Progenitor cell of endocrine pancreas (in vitro differentiated cells): ENCODE measurements at places on chromosomes 1 and 21.

DNA sequence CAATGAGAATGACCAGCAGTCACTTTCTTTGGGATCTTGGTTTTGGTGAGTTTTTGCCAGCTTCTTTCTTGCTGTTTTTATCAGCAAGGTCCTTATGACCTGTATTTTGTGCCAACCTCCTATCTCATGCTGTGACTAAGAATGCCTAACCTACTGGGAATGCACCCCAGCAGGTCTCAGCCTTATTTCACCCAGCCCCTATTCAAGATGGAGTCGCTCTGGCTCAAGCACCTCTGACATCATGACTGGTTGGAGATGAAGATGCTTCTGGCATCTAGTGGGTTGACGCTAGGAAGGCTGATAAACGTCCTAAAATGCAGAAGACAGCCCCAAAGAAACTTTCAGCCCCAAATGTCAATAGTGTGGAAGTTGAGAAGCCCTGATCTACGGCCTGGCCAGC, 33.6 kb upstream of the NHLH2 start:
- DNase-seq, result no peak

DNA sequence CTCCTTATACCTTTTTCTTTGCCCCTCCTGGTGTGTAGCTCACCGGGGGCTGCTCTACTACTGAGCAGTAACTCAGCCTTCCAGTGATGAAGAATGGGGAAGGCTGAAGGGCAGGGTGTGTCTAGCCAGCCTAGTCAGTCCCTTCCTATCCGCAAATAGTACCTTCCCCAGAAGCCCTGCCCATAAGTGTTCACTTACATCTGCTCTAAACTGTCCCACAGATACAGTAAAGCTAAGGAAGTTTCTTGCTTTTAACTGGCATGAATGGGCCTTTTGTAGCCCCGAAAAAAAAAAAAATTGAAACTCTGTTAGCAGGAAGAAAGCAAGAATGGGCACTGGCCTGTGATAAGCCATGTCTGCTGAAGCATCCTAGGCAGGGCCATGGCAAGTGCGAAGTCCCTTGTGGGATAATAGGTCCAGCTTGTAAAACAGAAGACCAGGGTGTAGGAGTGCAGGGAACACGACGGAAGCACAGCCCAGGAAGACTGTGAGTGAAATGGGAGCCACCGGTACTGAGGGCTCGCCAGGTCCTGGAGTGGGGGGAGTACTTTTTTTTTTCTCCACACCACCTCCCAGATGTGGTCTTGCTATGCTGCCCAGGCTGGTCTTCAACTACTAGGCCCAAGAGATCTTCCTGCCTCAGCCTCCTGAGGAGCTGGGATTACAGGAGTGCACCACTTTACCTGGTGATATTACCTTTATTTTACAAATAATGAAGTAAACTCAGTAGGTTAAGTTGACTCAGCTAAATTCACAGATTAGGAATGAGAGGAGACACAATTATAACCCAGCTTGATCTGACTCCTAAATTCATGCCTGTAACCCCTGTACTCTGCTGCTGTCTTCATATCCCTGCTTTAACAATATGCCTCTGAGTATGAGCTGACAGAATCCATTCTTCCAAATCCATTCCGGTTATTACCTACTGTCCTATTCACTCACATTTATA, 347.5 kb downstream of the SMYD3 start:
- DNase-seq, result no peak

GRCh38 chr1:198909973-198910372, 271.1 kb downstream of the PTPRC start:
- no peak for DNase-seq

DNA sequence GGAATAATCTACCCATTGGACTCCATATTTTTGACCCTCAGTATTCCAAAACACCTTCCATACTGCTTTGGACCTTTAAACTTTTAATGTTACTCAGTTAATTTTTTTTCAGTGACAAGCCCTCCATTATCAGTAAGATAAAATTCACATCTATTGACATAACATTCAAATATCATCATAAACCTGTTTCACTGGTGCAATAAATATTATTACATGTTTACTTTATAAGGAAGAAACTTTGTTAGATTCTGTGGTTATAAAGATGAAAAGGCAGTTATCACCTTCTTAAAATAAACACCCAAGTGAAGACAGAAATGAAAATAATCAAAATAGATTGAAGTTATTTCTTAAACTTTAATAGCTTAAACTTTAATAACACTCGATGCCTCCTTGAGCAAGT, 758.5 kb upstream of the ADGRL2 start:
- DNase-seq, result no peak

DNA sequence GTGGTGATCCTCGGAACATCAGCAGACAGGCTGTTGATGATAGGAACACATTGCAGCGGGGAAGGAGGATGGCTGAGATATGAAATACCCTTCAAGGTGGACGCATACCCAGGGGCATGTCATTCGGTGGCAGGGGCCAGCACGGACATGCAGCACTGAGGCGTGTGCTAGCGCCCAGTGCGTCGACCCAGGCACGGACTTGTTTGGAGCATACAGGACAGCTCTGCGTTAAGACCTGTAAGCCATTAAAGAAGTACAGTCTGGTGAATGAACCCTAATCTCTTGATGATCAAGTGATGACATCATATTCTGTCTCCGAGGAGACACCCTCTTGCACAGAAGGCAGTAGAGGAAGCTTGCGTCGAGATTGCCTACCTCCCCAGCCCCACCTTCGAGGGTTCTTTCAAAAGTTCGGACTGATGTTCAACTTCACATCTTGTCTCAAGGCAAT, 63.6 kb upstream of the KIF26B start:
- DNase-seq, result no peak

DNA sequence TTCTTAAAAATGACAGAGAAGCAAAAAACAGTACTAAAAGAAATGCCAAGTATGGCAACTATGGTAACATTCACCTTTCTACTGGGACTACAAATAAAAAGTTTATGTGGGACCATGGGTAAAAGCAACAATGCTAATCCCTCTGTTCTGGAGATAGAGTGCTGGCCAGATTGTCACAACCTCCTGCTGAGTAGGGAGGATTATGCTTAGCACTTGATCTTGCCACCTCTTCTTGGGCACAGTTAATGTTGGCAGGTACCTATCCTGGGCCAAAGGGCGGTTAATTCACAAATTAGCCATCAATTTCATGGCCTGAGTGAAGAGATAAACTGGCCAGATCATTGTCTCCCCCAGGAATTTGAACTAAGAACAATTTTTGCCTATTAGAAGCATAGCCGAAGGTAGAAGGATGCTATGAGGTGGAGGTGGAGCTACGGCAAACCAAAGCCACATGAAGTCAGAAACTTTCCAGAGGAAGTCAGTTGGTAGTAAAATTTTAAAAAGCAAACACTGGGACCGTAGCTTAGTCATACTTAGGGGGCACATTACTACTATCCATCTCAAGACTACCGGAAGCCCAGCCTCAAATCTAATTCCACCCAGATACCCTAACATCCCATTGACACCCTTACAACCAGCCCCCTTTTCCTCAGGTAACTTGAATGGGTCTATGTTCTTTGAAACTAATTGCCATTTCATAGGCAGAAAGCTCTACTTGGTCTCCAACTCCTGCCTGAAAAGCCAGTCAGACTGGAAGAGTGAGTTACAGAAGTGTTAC, 2.7 kb downstream of the SCYL3 start:
- no peak for DNase-seq

DNA sequence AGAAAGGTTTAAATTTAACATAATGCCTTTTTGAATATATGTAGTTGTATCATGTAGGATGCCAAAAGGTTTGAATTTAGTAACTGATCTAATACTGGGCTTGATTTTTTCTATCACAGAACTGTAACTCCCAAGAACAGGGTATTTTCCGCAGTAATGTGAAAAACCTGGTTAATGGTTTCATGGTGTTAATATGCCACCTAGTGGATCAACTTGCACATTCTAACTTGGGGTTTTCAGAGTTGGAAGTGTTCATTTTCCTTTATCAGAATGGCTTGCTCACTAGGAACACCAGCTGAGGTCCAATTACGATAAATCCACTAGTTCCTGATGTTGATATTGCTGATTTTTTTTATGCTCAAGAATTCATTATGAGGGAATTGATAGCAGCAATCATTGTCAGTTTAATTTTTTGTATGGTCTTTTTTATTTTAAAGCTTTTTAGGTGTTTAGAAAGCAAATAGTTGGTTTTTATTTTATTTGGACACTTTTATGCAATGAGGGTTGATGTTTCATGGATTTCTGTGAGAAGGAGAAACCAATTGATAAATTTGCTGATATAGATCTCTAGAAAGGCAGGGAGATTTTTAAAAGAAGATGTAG, 157.2 kb downstream of the PLA2G4A start:
- no peak for DNase-seq

DNA sequence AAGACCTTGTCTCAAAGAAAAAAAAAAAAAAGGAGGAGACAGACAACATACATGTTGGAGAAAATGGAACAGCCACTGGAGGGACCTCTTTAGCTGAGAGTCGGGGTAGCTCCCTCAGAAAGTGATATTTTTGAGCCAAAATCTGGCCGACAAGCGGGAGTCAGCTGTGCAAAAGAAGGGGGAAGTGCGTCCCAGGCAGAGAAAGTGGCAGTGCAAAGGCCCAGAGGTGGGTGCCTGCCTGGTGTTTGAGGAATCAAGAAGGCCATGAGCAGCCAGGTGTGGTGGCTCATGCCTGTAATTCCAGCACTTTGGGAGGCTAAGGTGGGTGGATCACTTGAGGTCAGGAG, 6.1 kb upstream of the CROCC start:
- DNase-seq, result no peak

DNA sequence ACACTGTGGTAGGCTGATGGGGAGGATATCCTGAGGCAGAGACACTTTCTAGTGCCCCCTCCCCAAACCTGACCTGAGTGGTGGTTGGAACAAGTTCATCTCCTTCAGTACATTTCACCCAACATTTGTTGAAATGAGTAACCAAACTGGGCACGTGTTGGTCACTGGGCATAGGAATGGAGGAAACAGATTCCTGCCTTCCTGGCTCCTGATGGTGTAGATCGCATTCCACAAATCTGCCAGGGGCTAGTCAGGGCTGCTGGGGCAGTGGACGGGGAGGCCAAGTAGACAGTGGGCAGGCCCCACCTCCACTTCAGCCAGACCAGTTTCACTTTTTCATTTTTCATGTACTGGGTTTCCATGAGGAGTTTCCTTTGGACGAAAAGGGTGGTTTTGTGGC, 16.5 kb upstream of the ALX3 start:
- DNase-seq, result no peak

- DNase-seq, result peak; percentile 81
Observed at GRCh38 chr1:869499-870244, 54.1 kb upstream of the SAMD11 start.

DNA sequence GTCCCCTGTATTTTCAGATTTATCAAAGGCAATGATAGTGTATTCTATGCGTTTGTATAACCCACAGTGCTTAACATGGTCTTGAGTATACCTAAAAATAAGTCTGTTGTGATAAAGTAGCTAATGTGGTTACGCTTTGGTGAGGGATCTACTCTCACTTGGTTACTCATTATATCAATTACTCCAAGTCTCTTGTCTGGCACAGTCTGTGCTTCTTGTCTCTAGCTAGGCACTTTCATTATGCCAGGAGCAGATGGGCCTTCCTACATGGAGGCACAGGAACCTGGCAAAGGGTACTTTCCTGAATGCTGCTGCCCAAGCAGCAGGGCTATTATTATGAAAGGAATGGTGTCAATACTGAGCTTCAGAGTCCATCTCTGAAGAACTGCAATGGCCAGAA, 4.2 kb upstream of the PTPN22 start:
- no peak for DNase-seq

DNA sequence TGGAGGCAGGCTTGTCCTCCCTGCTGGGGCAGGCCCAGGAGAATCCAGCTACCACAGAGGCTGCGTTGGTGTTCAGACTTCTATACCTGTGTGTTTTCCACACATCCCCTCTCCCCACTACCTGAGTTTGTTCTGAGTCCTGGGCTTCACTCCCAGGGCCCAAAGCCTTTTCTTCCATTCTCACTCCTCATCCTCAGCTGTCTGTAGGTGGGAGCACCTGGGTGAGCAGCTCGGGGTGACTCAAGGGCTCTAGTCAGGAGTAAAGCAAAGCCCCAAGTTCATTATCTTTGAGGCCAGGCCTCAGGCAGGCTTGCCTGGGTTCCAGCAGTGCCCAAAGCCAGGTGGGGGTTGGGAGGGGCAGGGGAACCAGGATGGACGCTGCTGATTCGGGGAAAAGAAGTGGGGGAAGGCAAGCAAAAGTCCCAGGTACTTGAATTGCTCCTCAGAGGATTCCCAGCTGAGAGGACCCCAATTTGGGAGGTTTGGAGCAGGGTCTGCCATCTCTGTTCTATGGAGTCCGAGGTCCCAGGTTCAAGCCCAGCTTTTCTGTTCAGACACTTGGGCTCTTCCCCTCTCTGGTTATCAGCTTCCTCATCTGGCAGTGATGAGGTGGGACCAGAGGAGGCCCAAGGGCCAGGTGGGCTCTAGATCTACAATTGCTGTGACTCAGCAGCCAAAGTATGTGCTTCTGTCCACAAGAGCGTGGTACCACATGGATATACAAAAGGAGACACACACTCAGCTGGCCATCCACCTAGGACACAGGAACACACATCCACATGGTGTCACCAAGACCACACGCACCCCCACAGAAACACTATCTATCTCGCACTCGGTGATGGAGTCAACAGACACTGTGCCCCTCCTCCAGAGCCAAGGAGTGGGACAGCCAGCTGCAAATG, 5.8 kb upstream of the PTPN7 start:
- no peak for DNase-seq

- no peak for DNase-seq
Observed at GRCh38 chr21:21963911-21964310, 965.7 kb downstream of the NCAM2 start.

DNA sequence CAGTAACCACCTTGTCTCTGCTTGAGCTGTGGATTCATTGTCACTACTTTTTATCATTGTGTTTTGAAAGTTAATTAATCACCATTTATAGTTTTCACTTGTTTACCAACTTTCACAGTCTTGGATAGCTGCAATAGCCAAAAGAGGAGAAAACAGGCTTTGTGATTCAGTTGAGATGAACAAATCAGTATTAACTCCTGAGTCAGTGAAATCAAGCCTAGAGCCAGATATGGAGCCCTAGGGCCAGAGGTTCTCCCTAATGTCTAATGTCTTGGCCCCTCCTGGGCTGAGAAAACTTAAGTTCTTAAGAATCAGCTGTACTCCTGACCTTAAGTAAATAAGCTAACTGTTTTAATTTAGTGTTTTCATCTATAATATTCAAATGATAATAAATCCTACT, 228.8 kb downstream of the DNM3 start:
- DNase-seq, result no peak

DNA sequence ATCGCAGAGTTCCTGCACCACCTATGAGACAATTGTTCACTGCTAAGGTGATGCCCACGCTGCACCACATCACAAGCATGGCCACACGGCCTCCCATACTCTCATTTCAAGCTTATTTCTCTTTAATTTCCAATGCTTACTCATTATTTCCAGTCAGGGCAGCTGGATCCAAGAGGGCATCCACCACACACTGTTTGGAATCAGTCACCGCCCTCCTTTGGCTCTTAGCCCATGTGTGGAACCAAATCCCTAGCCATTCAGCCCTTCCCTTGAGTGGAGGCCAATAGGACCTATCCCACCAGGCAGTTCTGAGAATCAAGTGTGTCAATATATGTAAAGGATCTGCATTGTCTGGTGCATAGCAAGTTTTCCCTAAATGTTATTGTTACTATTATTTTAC, 26.3 kb upstream of the PALMD start:
- no peak for DNase-seq
